Activated effector memory CD4-positive, alpha-beta T cell treated with Interleukin-2 at 50 U/mL for 16 hours (primary cell): ENCODE measurements at places on chromosomes 4 and X.

- DNase-seq: no peak
Observed at GRCh38 chrX:13906093-13906492, 89.2 kb upstream of the GPM6B start.

DNA sequence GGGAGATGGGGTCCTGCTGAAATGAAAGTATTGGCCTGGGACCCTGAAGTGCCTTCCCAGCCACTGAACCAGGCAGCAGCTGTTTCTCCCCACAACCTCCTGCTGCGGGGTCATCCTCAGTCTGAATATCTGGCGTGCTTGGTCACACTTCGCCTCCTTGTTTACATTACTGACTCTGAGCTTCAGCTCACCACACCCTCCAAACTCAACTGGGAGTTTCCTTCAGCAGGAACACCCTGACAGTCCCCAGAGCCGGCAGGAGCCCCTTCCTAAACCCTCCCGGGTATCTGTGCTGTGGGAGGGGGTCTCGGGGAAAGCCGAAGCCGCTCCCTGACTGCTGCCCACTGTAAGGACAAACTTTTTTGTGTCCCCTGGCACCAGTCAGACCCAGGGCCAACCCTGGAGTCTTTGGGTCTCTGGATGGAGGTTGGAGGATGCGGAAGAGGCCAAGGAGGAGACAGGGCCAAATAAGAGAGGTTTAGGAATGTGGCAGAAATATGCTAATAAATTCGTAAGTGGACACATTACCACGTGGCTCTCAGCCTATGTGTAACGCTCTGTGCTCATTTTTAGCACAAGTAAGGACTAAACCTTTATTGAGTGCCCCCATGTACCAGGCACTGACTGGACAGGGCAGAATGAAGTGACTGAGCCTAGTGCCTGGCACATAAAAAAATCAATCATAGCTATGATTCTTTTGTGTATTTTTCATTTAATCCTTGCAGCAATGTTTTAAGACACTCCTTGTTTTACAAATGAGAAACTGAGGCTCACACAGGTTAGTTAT, 20.7 kb downstream of the FHDC1 start:
- no peak for DNase-seq

GRCh38 chr4:83753260-83753659, 217.4 kb downstream of the GPAT3 start:
- DNase-seq: no peak

DNA sequence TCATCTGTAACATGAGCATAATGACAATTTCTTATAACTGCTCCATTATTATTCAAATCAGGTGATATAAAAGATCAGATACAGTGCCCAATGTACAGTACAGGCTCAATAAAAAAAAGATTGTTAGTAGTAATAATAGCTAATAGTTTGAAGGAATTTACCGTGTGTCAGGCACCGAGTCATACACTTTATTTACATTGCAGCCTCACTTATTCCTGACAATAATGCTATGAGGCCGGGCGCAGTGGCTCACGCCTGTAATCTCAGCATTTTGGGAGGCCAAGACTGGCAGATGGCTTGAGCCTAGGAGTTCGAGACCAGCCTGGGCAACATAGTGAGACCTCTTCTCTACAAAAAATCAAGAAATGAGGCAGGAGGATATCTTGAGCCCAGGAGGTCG, 10.1 kb upstream of the MAP7D3 start:
- DNase-seq: no peak

- no peak for DNase-seq
Observed at GRCh38 chr4:160947653-160948052, 1216.1 kb downstream of the FSTL5 start.

GRCh38 chr4:8817096-8817812, 54.4 kb downstream of the HMX1 start:
- DNase-seq: no peak

- DNase-seq: no peak
Observed at GRCh38 chr4:145420595-145421214, 60.9 kb upstream of the SMAD1 start.

DNA sequence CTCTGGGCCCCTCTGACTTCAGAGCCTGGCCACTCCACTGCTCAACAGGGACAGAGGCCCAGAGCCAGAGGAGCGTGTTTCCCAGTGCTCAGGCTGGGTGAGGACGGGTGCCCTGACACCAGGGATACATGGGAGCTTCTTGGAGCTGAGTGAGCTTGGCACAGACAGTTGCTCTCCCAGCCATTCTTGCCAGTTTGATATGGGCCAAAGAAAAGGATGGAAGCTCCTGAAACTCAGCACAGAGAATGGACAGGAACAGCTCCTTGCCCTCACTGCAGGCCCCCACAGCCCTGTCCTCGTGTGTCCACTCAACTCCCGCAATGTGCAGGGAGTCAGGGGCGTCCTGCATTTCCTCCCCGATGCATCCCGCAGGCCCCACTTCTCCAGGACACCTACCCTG, 38.8 kb downstream of the NSG1 start:
- DNase-seq: no peak

- no peak for DNase-seq
Observed at GRCh38 chr4:4477796-4478195, 64.1 kb downstream of the STX18 start.

GRCh38 chr4:48815483-48815882, 15.4 kb upstream of the OCIAD1 start:
- no peak for DNase-seq

GRCh38 chrX:130204647-130205046, 32.9 kb downstream of the RAB33A start:
- DNase-seq: no peak

DNA sequence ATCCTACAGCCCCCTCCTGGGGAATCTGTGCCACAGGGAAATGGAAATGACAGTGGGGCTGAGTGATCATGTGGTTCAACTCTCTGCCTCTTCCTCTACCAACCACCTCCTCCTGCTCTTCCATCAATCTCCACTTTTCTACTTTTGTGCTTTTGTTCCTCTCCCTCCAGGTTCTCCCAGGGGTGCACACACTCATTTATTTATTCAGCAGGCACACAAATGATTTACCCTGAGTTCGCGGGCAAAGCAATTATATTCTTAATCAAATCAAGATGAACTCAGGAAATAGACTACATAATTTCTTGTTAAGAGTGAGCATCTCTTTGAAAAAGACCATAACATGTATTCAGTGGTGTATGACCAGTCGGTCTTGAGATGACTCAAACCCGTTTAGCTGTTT, 69.2 kb downstream of the VCX3A start:
- no peak for DNase-seq

- DNase-seq: no peak
Observed at GRCh38 chrX:45322382-45322781, 121.7 kb upstream of the DIPK2B start.

GRCh38 chr4:173477016-173477415, 53.0 kb downstream of the HAND2 start:
- no peak for DNase-seq

DNA sequence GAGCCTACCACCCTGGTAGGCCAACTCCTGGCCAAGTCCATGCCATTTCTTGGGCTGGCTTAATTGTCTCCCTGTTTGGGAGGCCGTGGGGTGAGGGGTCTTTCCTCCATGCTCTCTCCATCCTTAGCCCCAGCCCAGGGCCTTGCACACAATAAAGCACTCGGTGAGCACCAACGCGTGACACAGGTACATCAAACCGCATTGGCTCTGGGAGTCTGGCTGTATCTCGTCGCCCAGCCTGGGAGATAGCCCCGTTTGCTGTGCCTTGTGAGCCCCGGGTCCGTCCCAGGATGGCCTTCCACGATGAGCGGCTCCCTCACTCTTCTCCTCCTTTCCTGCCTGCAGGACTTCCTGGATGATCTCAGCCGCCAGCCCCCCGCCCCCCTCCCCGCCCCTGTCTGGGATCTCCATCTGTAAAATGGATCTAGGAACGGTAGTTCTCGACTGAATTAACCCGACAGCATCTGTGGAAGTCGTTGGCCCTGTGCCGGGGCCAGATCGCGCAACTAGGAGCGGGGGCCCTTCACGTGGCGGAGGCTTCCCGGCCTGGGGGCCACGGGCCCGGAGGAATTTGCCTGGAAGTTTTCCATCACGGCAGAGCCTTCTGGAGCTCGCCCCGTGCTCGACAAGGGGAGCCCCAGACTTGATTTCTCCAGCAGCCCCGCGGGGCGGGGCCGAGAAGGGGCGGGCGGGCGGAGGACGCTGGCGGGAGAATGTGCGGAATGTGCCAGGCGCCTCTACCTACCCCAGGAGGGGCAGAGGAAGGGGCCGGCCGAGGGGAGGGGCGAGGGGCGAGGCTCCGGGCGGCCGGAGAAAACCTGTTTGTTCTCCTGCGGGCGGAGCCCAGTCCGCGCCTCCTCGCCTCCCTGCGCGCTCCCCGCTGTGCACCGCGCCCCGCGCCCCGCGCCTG, at the start of gene ZNF185:
Gene ZNF185, plus strand, starts transcription at position 846 of the 910 bp plus-strand sequence. CDS start 16,423 bp downstream, outside the sequence.
- DNase-seq: no peak

GRCh38 chr4:113823291-113823659, 61.7 kb upstream of the CAMK2D start:
- no peak for DNase-seq

DNA sequence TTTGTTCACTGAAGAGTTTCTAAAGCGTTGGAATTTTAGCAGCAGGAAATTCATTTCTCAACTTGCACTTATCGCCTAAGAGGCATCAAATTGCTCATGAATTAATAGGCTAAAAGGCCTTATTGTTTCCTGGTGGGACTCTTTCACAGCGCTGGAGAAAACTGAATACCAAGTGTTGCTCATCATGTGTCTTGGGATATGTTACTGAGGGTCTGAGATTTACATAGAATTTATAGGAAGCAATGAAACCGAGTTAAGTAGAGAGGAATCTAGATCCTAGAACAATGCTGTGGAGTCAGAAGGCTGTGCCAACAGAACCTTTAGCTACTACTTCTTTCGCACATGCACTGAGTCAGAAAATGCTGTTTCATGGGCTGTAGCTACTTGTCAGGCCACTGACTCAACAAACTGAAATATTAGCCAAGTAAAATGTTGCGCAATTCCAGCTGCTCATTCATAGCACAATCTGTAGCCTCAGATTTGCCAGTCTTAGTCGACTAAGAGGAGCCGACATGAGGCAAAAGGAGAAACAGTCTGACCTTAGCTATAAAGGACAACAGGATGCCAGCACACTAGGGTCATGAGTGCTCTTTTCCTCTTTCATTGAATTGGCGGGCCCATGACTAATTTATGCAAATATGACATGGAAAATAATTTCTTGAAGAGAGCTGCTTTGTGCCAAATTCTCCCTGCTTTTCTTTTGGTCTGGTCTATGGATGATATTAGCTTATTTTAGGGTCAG, 35.9 kb upstream of the CXCL8 start:
- DNase-seq: no peak

GRCh38 chr4:25879991-25880651, 17.3 kb upstream of the SEL1L3 start:
- no peak for DNase-seq

- no peak for DNase-seq
Observed at GRCh38 chr4:7747062-7747385, 192.6 kb downstream of the AFAP1 start.

DNA sequence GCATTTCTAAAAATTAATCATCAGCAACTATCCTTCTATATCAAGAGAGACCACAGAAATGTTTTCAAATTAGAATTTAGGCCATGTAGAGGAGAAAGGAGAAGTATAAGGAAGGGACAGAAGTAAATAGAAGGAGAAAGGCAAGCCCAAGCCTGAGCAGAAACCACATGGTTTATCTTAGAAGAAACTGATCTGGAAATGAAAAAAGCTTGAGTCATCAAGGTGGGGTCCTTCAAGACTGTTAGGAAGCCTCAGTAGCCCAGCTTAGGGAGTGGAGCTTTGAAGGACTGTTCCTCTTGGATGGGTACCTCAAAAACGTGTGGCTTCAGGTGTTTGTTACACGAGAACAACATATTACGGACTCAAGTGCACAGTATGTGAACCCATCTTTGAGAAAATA, 4.5 kb downstream of the BMX start:
- no peak for DNase-seq

GRCh38 chr4:8344377-8344776, 74.8 kb downstream of the HTRA3 start:
- no peak for DNase-seq

DNA sequence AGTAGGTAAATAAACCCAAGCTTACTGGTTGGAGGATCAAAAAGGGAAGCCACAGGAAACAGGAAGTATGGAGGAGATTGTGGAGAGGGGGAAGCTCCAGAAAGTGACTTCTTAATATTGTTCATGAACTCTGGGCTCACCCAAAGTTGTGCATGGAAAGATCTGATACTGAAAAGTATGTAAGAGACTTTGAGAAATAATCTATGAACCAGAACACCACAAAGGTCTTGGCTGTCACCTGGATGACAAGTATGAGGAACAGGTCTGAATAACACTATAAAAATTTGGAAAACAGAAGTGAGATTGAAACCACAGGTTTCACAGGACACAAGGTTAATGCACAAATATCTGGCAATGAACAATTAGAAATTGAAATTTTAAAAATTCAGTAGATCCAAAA, 567.4 kb downstream of the INPP4B start:
- no peak for DNase-seq

DNA sequence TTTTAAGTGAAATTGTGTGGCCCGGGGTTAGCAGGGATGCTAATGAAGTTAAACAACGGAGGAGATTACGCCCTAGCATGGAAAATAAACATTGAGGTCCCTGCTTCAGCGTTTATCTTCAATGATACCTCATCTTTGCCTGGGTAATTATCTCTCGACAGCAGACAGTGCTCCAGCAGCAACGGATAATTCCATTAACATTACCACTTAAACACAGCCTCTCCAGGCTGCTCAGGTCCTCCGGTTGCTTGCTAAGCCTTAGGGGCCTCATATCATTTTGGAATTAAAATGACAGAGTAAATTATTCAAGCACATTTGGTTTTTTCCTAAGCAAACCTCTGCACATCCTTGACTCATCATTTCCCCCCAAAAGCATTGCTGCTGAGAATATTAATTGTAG, 281.5 kb upstream of the KLF3 start:
- no peak for DNase-seq

DNA sequence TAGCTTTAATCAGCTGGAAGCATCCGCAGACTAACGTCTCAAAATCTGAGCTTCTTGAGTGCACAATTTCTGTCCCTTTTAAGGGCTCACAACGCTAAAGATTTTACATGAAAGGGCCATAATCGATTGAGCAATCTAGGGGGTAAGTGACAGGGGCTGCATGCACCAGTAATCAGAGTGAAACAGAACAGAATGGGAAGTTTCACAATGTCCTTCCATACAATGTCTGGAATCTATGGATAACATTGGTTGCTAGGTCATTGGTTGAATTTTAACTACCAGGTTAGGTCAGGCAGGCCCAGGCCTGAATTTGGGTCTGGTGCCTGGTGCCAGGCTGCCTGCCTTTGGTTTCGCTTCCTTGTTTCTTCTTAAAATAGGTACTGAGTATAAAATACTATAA, 42.0 kb upstream of the MTMR8 start:
- DNase-seq: no peak

DNA sequence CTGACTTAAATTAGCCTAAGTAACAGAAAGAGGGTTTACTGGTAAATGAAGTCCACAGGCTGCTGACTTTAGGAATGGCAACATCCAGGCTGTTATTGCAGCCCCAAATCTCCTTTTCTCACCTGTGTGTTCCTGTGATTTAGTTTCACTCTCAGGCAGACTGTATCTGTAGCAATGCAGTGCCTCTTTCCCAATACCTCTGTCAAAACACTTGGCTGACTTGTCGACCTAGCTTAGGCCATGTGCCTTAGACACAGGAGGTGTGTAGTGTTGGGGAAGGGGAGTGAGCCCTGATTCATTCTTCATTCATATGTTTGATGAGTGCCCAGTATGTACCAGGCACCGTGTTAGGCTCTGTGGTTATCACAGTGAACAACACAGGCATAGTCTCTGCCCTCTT, 46.9 kb downstream of the JADE3 start:
- no peak for DNase-seq

- DNase-seq: no peak
Observed at GRCh38 chrX:12447448-12448064, 309.3 kb downstream of the FRMPD4 start.

GRCh38 chrX:70444326-70444945, at the start of gene DLG3:
Gene DLG3, plus strand, starts transcription at chrX:70444835. Its CDS starts 367 bp downstream, at chrX:70445202.
- no peak for DNase-seq

GRCh38 chr4:70614184-70614555, 14.4 kb upstream of the ENAM start:
- no peak for DNase-seq
